Activated CD4-positive, alpha-beta memory T cell treated with anti-CD3 and anti-CD28 coated beads, Interleukin-2, amount 10 ng/mL, durations not matched to agents 7 days and 5 days (primary cell): ENCODE measurements at places on chromosomes 7 and 10. TPM values are rescaled to one million over a fixed set of nuclear protein-coding genes. Genes with fewer than 3 reads are reported as not detected.

The HOXA2 gene
- not detected for total RNA-seq

DNA sequence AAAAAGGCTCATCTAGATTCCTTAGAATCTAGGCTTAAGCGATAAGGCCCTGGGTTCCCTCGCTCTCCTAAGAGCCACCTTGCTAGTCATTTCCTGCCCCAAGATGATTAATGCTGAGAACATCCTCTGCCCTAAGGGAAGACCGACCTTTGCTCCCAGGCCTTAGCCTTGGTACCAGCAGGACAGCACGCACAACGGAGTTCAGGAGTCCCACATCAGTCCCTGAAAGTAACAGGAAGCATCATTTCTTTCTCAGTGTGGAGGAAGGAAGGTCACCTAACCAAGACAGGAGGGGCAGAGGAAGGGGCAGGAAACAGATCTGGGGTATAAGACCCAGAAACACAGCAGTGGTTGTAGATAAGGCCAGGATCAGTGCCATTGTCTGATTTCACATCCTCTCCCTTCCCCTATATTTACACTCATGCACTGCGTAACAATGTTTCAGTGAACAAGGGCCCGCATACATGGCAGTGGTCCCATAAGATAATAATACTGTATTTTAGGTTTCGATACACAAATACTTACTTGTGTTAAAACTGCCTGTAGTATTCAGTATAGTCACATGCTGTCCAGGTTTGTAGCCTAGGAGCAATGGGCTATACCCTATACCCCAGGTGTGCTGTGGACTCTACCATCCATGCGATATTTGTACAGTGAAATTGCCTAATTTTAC is 8.1 kb upstream of the FAM107B start:
- H3K27me3 ChIP-seq = no peaks in the 10 kb centered on the region
- H3K4me1 ChIP-seq = peaks cover 3% of the 10 kb centered on the region
- H3K36me3 ChIP-seq = peaks cover 3% of the 10 kb centered on the region
- DNase-seq = no peak
- no peak overlapping the region for H3K27ac ChIP-seq
- H3K4me3 ChIP-seq = no peak overlapping the region

DNA sequence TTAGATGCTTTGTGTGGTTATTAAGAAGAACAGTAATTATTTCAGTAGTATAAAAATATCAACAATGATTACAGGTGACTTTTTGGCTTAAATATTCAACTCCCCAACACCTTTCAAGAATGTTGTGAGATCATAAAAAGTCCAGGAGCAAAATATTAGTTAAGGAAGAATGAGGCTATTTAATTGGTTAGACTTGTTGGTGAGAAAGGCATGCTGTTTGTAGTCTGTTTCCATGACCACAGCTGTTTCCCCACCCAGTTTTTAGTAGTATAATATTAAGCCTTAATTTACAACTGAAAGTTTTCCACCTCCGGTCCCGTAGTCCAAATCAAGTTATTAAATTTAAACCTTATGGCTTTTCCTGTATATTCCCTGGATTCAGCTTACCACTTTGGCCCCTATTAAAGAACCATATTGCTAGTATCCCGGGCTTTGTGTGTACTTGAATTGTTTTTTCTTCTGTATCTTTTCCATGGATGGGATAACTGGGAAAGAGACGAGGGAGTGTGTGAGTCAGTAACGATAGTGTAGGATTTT is 133.3 kb downstream of the CELF2 start:
- peak overlapping the region; percentile 62 for H3K4me3 ChIP-seq
- no peak for DNase-seq
- H3K36me3 ChIP-seq = no peaks in the 10 kb centered on the region
- H3K4me1 ChIP-seq = peaks cover 91% of the 10 kb centered on the region

DNA sequence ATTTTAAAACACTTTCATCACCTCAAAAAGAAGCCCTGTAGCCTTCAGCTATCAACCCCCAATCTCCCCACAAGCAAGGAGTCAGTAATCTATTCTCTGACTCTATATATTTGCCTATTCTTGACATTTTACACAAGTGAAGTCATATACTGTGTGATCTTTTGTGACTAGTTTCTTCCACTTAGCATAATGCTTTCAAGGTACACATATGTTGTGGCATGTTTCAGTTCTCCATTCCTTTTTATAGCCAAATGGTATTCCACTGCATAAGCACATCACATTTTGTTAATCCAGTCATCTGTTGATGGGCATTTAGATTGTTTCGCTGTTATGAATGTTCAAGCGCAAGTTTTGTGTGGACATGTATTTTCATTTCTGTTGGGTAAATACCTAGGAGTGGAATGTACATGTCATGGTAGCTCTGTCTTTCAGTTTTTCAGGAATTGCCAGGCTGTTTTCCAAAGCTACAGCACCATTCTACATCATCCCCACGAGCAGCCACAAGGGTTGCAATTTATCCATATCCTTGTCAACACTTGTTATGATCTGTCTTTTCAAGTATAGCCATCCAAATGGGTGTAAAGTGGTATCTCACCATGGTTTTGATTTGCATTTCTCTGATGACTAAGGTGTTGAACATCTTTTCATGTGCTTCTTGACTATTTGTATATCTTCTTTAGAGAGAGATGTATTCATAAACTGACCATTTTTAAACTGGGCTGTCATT is 405.6 kb downstream of the KCNMA1 start:
- no peak overlapping the region for H3K27ac ChIP-seq
- no peak overlapping the region for H3K4me3 ChIP-seq
- H3K4me1 ChIP-seq = no peaks in the 10 kb centered on the region
- no peaks in the 10 kb centered on the region for H3K36me3 ChIP-seq

- H3K4me1 ChIP-seq = peaks cover 12% of the 10 kb centered on the region
- H3K36me3 ChIP-seq = no peaks in the 10 kb centered on the region
- H3K4me3 ChIP-seq = no peak overlapping the region
- H3K27ac ChIP-seq = no peak overlapping the region
Measured at GRCh38 chr7:106012935-106013439, 49.9 kb downstream of the CDHR3 start.

The CNNM1 gene
- 0.08 TPM for total RNA-seq

GRCh38 chr10:22684699-22685098 is 29.7 kb downstream of the PIP4K2A start:
- peak overlapping the region; percentile 100 for H3K27ac ChIP-seq
- DNase-seq = no peak
- no peaks in the 10 kb centered on the region for H3K27me3 ChIP-seq
- H3K4me1 ChIP-seq = peaks cover 83% of the 10 kb centered on the region
- H3K36me3 ChIP-seq = peaks cover 22% of the 10 kb centered on the region
- no peak overlapping the region for H3K4me3 ChIP-seq

DNA sequence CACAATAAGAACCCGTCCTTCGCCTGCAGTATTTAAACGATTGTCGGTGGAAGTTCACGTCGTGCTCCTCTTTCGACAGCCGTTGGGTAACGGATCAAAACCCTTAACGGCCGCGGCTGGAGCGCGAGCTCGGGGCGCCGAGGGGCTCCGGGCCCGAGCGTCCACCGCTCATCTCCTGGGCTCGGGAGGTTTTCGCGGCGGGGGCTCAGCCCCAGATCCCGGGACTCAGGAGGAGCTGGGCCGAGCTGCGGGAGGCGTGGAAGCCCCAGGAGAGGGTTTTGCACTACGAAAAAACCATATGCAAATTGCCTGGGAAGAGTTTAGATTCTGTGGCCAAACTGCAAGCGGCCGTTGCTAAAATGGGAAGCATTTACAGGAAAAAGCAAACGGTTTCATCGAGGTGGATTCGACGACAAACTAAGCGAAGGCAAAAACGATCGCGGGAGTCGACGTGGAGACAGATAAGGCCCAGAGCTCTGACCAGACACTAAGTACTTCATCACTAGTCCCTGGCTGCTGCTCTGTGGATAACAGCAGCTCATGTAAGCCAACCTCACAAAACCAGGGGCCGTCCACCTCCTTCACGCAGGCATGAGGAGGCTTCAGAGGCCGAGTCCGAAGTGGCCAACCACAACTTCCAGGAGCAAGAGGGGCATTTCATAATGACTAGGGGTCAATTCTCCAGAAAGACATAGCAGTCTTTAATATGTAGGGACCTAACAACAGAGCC is 129.7 kb downstream of the MARCHF5 start:
- H3K4me3 ChIP-seq = no peak overlapping the region
- H3K27me3 ChIP-seq = peaks cover 34% of the 10 kb centered on the region
- H3K27ac ChIP-seq = no peak overlapping the region
- peaks cover 6% of the 10 kb centered on the region for H3K36me3 ChIP-seq

The FANK1 gene
- total RNA-seq = 0.68 TPM

DNA sequence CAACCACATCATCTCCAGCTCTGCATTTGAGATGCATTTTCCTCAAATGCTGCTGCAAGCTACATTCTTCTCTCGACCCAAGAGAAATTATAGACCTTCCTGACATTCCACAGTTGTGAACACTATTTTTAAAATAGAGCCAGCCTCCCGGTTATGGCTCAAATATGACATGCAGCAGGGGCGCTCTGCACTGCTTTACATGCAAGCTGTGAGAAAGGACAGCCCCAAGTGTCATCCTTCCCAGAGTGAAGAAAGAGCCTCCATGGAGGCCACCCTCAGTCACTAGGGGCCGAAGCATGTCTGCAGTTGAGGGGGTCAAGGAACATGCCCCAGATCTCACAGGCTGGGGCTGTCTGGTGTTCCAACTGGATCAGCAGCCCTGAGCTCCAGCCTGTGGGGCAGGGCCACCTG is 63.9 kb upstream of the CHST15 start:
- no peak overlapping the region for H3K27ac ChIP-seq
- peaks cover 8% of the 10 kb centered on the region for H3K27me3 ChIP-seq
- no peak overlapping the region for H3K4me3 ChIP-seq
- peaks cover 3% of the 10 kb centered on the region for H3K4me1 ChIP-seq
- DNase-seq = no peak
- peaks cover 3% of the 10 kb centered on the region for H3K36me3 ChIP-seq

The ATRNL1 gene
- total RNA-seq = 0.28 TPM

The HOXA9 gene
- total RNA-seq = not detected

DNA sequence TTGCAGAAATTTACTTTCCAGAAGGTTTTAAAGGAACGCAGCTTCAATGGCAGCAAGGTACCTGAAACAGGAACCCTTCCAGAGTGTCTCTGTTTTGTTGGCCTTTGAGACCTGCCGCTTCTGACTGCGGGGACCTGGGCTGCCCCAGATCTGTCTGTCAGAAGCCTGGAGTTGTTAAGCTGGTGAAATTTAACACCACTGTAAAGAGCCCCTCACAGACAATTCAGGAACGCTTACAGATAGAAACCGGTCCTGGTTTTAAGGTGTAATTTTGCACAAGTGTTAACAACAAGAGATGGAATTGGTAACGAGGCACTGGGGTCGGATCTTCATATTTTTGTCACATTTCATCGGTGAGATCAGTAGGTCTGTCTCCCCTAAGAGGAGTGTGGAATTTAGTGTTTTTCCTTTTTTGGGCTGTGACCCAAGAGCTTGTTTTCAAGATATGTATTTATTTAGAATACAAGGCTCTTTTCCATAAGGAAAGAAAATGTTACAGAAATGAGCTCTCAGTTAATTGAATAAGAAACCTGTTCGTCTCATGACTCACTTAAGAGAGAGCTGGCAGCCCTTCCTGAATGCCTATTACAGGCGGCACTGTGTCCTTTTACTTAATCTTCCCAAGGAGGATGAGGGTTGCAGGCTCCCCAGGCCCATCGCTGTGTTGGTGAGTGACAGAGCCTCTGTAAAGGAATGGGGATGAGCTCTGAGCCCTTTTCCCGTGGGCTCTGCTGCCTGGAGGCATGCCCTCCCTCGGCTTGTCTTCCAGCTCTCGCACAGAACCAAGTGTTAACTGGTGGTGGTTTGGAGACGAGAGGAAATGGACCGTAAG is 168.7 kb downstream of the CUX1 start:
- no peak overlapping the region for H3K4me3 ChIP-seq
- H3K27me3 ChIP-seq = no peaks in the 10 kb centered on the region
- no peak for DNase-seq

- no peaks in the 10 kb centered on the region for H3K4me1 ChIP-seq
- no peak for DNase-seq
- no peak overlapping the region for H3K4me3 ChIP-seq
- H3K27me3 ChIP-seq = no peaks in the 10 kb centered on the region
Measured at GRCh38 chr10:132516771-132517725, 20.5 kb upstream of the INPP5A start.
